ENCODE measurements at places on chromosomes 7 and 10. TPM values are rescaled to one million over a fixed set of nuclear protein-coding genes. Genes with fewer than 3 reads are reported as not detected.

The CYP2E1 gene
- total RNA-seq: not detected

The OR13A1 gene
- total RNA-seq: not detected

The POLR1F gene
- 7.1 TPM for total RNA-seq

The SLC26A3 gene
- total RNA-seq: not detected

The FAM25G gene
- total RNA-seq: not detected

DNA sequence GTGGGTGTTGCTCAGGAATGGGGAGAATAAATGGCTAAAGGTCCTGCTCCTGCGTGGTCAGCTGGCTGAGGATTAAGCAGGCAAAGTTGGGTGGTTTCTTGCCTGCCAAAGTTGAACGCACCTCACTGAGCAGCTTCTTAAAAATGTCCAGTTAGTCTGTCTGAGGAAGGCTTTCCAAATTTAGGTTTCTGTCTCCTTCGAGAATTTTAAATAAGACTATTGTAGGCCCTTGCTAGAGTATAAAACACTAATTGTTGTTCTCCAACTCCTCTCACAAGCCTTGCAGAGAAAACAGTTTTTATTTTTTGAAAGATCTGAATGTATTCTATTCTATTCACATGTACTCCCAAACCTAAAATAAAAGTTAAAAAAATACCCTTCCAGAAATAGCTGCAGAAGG, 122.0 kb upstream of the LAMB4 start:
- no peak for DNase-seq

GRCh38 chr7:77453531-77453930, 37.4 kb upstream of the GSAP start:
- DNase-seq: no peak

DNA sequence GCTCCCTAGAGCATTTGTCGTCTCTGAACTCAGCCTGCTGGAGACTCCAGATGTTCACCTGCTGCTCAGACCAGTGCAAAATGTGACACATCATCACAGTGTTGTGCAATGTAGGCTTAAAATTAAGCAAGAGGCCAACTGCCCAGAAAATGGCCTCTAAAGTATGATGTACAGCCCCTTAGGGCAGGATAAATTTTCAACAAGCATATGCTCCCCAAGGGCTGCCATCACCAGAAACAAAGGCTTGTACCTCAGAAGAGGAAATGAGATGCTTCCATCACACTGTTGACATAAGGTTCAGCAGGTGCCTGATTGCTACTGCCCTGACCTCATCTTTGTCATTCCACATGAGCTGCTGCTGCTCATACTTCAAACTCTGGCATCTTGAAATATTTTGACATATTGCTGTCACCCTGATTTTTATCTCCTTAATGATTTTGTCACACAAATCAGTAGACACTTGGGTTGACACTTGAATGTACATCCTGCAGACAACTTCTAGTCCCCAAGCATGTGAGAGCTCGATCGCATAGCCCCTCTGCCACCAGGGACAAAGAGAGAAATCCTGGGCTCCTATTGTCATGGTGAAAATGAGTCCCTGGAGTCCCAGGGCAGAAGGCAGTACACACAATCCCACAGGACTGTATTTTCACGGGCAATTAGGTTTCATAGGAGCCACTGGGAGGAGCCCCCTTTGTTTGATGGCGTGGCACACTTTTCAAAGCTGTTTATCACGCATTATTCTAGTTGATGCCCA, 219.7 kb upstream of the STK17A start:
- DNase-seq: no peak

DNA sequence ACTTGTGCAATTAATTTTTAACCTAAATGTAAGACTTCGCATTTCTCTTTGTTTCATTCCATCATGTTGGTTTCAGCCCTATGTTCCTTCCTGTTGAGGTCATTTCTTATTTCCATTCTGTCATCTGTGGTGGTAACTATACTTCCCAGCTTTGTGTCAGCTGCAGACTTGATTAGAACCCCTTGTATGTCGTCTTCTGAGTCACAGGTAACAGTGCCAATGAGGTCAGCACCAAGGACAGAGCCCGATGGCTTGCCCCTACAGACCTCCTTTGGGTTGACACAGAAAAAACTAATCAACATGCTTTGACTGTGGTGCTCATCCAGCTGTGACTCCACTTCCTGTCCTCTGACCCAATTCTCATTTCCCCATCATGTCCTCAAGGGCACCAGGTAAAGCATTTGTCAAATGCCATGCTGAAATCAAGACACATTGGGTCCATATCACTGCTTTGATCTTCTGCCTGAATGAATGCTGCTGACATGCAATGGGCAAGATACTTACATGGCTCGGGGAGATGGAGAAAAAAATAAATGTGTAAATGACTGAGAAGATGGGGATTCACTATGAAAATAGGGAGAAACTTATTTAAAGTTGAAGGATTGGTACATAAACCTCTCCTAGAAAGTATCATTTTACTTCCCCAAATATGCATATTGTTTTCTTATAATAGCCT, 25.6 kb upstream of the CRTAC1 start:
- DNase-seq: no peak

GRCh38 chr7:135980665-135981180, 3.6 kb upstream of the MTPN start:
- no peak for DNase-seq

GRCh38 chr7:154720016-154720415, 282.9 kb downstream of the PAXIP1 start:
- DNase-seq: no peak

DNA sequence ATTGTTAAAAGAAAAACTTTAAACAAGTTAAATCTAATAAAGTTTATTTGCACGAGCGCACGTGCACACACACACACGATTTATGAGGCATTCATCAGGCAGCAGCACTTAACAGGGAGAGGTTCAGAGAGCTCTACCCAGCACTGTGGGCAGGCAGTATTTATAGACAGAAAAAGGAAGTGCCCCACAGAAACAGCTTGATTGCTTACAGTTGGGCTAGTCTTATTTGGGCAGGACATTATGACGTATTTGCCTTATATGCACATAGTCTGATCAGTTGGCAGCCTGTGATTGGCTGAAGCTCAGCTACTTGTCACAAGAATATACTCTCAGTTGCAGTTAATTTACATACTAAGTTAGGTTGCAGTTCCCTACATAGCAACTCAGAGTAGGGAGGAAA, 1.2 kb upstream of the SDHAF3 start:
- DNase-seq: no peak

- DNase-seq: no peak
Measured at GRCh38 chr10:96578022-96578421, 8.8 kb downstream of the TM9SF3 start.

DNA sequence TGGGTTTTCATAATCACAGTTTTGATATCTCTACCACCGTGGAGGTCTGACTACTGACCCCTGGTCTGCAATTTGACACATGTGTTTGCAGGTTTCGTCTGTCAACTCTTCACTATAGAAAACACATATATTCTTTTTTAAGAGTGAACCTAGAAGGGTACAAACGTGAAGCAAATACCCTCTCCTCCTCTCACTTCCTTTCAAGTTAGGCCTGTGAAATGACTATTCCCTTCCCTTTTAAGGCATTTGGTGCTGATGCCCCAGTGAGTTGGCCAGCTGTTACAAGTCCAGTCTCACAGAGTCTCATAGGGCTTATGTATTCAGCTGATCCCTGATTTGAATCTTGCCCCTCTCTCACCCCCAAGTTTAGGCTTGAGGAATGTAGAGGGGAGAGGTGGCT, 742.0 kb upstream of the IGFBP3 start:
- DNase-seq: no peak

DNA sequence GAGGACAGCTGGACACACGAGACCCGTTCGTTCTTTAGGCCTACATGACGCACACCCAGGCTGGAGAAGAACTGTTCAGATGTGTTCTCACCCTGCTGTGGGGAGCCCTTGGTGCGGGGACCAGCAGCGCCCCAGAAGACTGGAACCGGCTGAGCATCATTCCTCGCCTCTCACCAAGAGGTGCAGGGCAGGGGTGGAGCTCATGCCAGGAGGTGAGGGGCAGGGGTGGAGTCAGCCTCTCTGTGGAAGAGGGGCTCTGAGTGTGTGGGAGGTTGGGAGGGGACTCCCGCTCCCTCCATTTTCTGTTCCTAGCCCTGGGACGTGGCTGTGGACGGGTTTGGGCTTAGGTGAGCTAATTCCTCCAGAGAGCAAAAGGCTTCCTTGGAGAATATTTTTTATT, 66.0 kb upstream of the SHH start:
- no peak for DNase-seq
